GM19239 (cell line): ENCODE measurements at places on chromosomes 5 and 9.

DNA sequence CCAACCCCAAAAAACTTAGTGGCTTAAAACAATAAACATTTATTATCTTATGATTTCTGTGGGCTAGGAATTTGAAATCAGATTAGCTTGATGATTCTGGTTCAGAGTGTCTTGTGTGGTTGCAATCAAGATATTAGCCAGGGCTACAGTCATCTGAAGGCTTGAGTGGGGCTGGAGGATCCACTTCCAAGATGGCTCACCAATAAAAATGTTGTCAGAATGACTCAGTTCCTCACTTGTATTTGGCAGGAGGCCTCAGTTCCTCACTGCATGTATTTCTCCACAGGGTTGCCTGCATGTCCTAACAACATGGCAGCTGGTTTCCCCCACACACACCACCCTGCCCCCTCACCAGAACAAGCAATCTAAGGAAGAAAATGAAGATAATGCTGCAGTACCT, 98.2 kb upstream of the NIPBL start:
- DNase-seq: no peak

- DNase-seq: no peak
Observed at GRCh38 chr5:54315736-54316528, 5.6 kb upstream of the ARL15 start.

- DNase-seq: no peak
Observed at GRCh38 chr9:129864991-129865647, 29.9 kb downstream of the USP20 start.

GRCh38 chr9:32877639-32878217, 94.4 kb downstream of the TMEM215 start:
- DNase-seq: no peak

- DNase-seq: no peak
Observed at GRCh38 chr5:134526483-134527155, 1.1 kb downstream of the JADE2 start.

DNA sequence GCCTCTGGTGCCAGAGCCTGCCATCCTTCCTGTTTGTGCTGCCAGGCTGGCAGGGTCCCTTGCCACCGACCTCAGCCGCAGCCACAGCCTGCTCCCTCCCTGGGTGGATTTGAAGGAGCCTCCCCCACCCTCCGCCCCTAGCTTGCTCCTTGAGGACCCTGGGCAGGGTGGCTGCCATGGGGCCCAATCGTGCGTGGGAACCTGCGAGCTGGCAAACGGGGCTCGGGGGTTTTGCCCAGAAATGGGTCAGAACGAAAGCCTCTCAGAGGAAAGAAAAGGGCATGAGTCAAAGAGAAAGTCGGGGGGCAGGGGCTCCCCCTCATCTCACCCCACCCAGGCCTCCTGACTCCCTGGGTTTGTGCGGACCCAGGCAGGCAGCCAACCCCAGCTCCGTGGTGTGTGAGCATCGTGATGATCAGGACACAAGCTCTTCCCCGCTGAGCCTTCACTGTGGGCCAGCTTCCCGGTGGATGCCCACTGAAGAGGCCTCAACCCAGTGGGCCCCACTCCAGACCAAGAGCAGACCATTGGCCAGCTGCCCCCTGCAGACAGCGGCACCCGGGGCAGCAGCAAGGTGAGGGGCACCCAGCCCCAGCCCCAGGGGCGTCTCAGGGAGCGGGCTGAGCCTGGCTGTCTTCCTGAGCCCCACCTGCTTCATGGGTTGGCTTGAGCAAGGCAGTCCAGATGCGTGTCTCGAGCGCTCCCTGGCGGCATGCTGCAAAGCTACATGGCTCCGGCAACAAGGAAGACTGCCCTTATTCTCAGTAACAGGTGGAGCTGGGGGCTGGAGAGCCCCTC, 3.0 kb upstream of the FUT7 start:
- peak; percentile 99 for DNase-seq

DNA sequence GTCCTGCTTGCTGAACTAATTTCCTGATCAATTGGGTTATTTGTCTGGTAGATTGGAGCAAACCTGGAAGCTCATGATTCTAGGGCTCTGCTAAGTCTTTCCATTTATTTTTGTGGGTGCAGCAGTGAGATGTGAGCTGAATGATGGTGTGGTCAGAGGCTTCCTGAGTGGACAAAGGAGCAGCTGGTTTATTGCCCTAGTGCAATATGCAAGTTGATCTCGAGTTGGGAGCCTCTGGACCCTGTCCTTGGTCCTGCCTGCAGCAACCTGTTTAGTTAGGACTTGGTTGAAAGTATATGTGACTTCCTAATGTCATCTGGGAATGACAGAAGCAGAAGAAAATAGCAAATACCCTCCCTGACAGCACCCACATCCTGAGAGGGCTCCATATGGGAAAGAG, 4.2 kb upstream of the UNC5A start:
- DNase-seq: no peak
